ENCODE measurements at places on chromosomes 5 and 9.

DNA sequence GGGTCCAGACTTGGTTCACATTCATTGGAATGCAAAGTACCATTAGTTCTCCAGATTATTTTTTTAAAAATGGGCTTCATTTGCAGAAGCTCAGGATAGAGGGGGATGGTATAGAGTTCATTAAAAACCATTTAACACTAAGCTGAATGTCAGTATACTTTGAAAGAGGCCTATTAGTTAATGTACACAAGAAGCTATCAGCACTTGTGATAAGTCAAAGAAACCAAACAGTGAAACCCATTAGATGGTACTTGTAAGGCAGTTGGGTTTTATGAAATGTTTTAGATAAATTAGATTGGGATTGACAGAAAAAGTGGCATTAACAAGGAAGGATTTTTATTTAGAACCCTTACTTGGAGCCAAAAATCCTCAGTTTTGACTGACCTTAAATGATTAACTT lies 229.2 kb upstream of the MPDZ start:
- no peak for DNase-seq

GRCh38 chr5:74530326-74531050 lies 110.0 kb downstream of the ENC1 start:
- no peak for DNase-seq

DNA sequence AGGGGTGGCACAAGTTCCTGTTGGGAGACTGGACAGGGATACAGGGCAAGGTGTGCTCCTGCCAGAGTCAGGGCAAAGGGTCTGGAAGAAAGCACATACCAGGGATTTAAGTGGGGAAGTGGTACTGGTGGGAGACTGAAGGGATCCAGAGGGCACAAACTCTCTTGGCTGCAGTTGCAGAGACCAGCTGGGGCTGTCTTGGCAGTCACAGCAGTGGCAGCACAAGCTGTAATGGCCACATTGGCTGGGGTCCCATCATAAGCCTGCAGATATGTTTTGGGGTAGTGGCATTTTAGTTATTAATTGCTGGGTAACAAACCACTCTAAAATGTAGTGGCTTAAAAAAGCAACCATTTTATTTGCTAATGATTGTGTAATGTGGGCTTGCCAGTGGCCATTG lies 492.2 kb downstream of the ENC1 start:
- DNase-seq = no peak

DNA sequence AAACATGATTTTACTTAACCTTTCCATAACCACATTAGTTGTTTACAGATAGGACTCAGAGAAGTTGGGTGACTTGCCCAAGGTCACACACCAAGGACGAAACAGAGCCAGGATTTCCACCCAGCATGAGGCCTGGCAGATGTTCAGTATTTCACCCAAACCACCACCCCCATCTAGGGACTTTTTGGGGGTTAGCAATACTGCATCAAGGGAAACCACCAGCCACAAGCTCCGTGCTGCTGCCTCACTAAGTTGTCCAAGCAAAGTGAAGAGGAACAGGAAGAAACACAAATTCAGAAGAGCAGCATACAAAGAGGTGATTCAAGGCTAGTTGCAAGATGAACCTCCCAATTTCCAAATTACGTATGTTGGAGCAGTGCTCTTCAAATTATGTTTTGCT lies 219.6 kb upstream of the RORB start:
- no peak for DNase-seq

- no peak for DNase-seq
These were observed 107.2 kb downstream of the C5orf15 start for GRCh38 chr5:133861161-133861737.

- no peak for DNase-seq
These were observed 365.9 kb downstream of the PLK2 start for GRCh38 chr5:58094031-58094430.

GRCh38 chr5:76813982-76814562 lies 4.8 kb upstream of the F2RL1 start:
- peak; percentile 68 for DNase-seq

- DNase-seq = no peak
These were observed 217.5 kb downstream of the MAN2A1 start for GRCh38 chr5:109907189-109907588.

DNA sequence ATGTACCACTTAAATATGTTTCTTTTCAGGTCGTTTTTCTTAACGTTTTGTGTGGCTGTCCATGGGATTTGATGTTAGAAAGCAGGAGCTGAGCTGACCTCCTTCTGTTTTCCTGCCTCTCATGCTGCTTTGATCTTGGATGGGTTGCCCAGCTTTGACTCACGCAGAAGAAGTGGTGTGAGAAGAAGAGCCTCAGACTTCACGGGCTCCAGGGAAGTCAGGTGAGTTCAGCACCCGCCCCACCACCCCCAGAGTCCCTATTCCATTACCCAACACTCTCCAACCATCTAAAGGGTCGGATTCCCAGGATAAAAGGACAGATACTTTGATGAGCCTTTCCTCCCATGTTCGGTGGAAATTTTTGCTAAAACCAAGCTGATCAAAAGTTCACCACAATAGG lies 373.4 kb downstream of the IRX2 start:
- no peak for DNase-seq

DNA sequence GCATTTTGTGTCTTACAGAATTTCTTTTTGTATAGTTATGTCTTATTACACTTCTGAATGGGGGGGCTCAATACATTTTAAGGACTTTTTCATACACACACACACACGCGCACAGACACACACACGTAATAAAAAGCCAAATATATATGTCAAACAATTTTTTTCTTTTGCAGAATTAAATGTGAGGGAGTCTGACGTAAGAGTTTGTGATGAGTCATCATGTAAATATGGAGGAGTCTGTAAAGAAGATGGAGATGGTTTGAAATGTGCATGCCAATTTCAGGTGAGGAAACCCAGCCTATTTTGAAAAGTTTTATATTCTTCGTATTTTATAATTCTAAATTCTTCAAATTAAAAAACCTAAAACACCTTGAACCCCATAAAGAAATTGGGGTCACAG lies 25.6 kb downstream of the TMEFF1 start:
- no peak for DNase-seq

- DNase-seq = no peak
These were observed 857.1 kb downstream of the TAF11L14 start for GRCh38 chr5:18491349-18491748.

DNA sequence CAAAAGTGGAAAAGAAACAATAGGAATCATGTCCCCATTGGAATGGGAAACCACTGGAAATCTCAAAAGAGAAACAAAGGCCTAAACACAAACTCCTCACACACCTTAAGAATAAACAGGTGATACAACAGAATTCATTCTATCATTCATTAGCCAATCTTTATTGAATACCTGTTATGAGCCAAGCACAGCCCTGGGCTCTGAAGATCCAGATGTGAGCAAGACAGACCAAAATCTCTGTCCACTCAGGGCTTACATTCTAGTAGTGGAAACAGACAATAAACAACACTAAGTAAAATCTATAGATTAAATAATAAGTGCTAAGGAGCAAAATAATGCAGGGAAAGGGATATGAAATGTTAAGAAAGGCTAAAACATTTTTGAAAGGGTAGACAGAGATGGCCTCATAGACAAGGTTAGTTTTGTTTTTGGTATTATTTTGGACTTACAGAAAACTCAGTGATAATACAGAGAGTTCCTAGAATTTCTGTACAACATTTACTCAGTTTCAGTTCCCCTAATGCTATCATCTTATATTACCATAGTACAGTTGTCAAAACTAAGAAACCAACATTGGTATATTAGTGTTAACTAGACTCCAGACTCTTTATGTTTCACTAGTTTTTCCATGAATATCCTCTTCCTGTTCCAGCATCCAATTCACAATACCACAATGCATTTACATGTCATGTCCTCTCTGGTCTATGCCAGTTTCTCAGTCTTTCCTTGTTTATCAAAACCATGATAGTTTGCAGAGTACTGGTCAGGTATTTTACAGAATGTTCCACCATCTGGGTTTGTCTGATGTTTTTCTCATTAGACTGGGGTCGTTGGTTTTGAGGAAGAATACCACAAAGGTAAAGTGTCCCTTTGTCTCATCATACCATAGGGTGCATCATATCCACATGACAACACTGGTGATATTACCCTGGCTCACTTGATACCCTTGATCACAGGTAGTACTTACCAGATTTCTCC lies 103.7 kb downstream of the SIL1 start:
- DNase-seq = no peak

DNA sequence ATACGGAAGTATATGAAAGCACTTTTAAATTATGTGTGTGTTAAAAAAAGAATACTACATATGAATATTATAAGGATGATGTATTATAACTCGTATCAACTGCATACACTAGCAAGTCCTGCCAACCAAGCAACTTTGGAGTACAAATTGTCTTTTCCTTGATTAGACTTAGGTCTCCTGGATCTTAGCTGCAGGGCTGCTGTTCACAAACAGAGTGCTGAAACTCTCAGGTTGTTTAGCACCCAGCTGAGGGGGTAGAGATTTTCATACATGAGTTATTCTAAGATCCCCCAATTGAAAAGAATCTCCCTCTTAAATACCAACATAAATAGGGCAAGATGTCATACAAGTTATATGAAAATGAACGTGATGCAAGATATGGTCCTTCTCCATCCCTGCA lies 149.8 kb upstream of the TNC start:
- no peak for DNase-seq

DNA sequence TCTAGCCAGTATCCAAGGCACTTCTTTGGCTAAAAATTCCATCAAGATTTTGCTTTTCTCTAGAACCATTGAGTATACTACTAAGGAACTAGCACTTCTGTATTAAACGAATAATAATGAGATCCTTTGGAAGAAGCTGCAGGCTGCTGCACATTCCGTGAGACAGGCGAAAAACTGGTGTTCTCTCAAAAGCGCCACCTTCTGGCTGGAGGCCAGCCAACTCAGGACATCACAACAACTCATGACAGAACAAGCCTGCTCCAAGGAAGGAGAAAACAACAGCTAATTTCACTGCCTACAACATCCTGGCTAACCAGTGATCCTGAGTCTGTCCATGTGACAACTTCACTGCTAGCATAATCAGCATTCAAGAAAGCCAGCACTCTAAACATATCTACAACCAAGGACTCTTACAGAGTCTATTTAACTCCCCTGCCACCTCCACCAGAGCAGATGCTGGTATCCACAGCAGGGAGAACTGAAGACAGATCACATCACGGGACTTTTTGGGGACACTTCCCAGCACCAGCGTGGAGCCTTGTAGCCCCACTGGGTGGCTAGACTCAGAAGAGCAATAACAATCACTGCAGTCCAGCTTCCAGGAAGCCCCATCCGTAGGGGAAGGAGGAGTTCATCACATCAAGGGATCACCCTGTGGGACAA lies 150.5 kb downstream of the YTHDC2 start:
- DNase-seq = peak; percentile 59

- DNase-seq = no peak
These were observed 30.0 kb downstream of the TENT2 start for GRCh38 chr5:79642210-79642609.

- no peak for DNase-seq
These were observed 1076.7 kb upstream of the DMAC1 start for GRCh38 chr9:8876303-8876702.

- DNase-seq = no peak
These were observed 6.1 kb upstream of the ZNF79 start for GRCh38 chr9:127418037-127418471.

GRCh38 chr5:14202462-14202861 lies 59.3 kb downstream of the TRIO start:
- DNase-seq = peak; percentile 43

GRCh38 chr9:137163365-137163715 lies 6.5 kb downstream of the LRRC26 start:
- no peak for DNase-seq

DNA sequence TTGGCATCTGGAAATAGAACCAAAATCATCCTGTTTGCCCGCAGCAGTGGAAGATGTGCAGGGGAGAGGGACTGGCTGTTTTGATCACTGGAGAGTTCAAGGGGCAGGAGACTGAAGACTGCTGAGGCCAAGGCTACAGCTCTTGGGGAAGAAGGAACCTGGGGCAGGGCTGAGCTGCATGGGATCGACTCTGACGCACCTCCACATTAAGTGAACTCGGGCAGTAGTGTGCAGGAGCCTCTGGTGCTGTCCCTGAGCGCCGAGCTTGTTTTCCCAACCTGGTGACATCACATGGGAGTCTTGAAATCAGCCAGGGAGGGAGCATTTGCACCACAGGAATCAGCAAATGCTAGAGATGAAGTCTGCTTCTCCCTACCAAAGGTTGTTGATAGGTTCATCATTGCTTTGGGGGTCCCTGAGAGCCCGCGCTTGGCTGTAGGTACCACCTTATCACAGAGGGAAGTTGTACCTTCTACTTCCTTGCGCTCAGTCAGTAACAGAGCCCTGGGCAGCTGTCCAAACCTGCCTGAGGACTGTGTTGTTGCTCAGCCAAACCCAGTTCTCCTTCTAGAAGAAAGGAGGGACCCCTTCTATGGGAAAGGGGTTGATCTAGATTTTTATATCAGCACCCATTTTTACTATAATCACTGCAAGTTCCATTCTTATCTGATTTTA lies 52.3 kb upstream of the CTSL start:
- DNase-seq = no peak

DNA sequence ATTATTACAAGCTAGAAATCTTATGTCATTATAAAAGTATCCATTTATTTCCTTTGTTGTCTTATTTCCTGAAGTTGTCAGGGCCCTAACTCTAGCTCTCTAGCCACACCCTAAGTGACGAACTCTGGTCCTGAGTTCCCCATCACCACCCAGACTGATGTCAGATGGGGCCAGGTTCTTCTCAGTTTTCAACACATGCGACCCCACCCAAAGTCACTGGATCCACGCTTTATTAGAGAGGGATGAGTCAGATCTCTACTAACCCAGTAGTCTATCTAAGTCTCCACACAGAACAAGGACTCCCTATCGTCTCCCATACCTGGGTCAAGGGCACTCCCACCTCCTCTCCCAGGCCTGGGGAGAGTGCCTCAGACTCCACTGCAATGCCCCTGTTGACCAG lies 6.8 kb upstream of the FEM1C start:
- DNase-seq = no peak

DNA sequence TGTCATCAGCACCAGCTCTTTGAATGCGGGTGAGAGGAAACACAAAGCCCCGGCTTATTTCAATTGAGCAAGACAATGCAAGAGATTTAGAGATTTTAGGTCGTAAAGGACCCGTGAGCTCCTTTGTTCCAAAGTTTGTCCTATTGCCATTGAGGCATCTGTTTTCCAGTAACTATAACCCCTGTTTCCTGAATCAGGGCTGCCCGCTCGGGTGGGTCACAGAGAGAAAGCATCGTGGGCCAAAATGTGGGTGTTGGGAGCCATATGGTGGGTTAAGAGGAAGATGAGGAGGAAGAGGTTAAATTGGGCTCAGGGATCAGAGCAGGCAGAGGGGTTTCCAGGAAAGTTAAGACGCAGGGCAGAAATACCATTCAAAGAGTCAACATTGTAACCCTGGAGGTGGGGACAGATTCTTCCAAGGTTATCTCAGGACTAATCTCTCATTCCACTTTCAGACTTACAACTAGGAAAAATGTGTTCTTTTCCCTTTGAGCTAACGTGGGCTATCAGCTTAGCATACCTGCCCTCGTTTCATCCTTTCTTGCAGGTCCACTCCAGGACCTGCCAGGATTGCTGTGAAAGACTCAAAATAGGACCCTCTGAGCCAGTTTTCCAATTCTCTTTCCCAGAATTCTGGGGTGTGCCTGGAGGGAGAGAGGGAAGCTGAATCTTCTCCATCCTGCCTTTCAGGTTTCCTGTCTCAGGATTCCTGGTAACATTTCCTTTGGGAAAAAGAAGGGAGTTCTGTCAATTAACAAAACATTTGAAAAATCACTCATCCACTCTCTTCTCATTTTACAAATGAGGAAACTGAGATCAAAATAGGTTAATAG lies 95.5 kb upstream of the TAF11L2 start:
- DNase-seq = no peak

GRCh38 chr5:127170918-127171600 lies 97.8 kb upstream of the C5orf63 start:
- DNase-seq = no peak
